ENCODE measurements at places on chromosomes 12 and 14.

DNA sequence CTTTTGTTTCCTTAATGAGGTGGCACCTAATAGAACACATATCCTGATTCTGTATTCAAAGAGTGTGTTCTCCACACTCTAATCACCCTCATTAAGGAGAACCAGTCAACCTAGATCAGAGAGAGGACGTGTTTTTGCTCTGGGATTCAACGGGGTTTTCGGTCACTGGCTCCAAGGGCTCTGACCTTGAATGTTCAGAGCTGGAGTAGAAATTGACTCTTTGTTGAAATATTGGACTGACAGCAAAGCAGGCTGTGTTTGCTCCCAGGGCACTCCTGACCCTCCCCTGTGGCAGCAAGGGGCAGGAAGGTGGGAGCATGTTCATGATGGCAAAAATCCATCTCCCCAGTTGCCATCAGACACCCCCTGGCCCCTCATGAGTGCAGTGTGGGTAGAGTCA, 1193.0 kb downstream of the AACS start:
- no peak for DNase-seq

- peak; percentile 77 for DNase-seq
These were observed 5.7 kb upstream of the VTI1B start for GRCh38 chr14:67680121-67680602.

GRCh38 chr12:109082751-109083150, 10.5 kb downstream of the ALKBH2 start:
- DNase-seq, result no peak

GRCh38 chr12:17759982-17760381, 330.0 kb downstream of the RERGL start:
- no peak for DNase-seq
